Memory B cell (primary cell): ENCODE measurements at places on chromosomes 3 and 15.

- DNase-seq, result no peak
These were observed 22.6 kb upstream of the TNFAIP8L3 start for GRCh38 chr15:51117270-51117669.

DNA sequence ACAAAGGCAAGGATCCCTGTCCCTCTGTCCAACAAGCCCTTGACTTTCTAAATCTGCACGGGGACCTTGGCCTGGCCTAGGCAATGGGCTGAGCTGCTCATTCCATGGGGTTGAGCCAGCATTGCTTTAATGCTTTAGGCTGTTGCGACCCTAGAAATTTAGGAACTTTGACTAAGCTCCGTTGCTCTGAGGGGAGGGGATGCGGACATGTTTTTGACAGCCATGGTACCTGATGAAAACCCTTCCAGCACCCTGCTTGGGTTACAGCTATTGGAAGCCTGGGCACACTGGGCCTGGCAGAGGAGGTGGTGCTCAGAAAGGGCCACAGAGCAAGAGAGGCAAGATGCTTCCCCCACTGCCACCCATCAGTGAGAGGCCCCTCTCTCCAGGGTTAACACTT is 37.1 kb downstream of the SYNM start:
- DNase-seq, result no peak

DNA sequence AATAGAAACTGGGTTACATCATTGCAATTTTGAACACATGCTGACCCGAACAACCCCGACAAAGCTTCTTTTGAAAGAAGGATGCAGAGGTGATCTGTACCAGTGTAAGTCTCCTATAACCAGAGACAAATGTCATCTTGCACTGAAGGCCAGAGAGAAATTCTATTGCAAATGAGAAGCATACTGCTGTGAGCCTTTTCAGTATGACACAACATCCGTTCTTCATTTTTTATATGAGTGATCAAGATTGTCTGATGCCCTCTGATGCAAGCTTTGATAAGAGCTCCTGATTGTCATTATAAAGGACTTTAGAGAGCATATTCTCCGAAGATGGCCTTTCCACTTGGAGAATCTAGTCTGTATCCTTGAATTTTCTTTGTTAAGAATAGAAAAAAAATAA is 36.9 kb downstream of the PCOLCE2 start:
- no peak for DNase-seq

DNA sequence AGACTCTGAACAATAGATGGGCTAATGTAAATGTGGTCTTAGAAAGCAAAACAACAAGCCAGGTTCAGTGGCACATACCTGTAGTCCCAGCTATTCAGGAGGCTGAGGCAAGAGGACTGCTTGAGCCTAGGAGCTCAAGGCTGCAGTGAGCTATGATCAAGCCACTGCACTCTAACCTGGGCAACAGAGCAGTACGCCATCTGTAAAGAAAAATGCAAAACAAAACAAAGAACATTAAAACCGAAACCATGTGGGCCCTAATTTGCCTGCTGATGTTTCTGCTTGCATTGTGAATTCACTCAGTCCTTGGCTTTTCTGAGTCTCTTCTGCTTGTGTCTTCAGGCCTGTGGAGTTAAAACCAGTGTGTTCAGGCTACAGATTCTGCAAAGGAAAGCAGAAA is 56.7 kb downstream of the CCNL1 start:
- DNase-seq, result no peak

GRCh38 chr15:100818927-100819326 is 60.7 kb upstream of the ALDH1A3 start:
- no peak for DNase-seq

- no peak for DNase-seq
These were observed 58.1 kb downstream of the EXOG start for GRCh38 chr3:38554127-38554827.

- DNase-seq, result no peak
These were observed 26.6 kb downstream of the GP9 start for GRCh38 chr3:129087138-129087702.
